Diencephalon (tissue), 1 donor: ENCODE measurements at places on chromosomes 3 and 15. TPM values are rescaled to one million over a fixed set of nuclear protein-coding genes. Genes with fewer than 3 reads are reported as not detected.

Gene CCNB2
- 11.8 TPM for total RNA-seq

Gene ZKSCAN7
- total RNA-seq: 18.2 TPM

Gene RARB
- 31.1 TPM for total RNA-seq

Gene SNTN
- total RNA-seq: 2.3 TPM

Gene ACP3
- total RNA-seq: 1.2 TPM

Gene PLSCR5
- 3.0 TPM for total RNA-seq

Gene INKA1
- total RNA-seq: 5.1 TPM

Gene RTP1
- total RNA-seq: 3.2 TPM

Gene ATP10A
- total RNA-seq: 1.8 TPM

Gene VPS13C
- 113 TPM for total RNA-seq

Gene ITPKA
- total RNA-seq: 0.69 TPM

Gene TLR9
- total RNA-seq: under 0.01 TPM

Gene BFSP2
- not detected for total RNA-seq

Gene GANC
- total RNA-seq: 12.9 TPM

Gene WDR93
- 2.1 TPM for total RNA-seq

Gene MRPL3
- total RNA-seq: 116 TPM

Gene CATSPER2
- 5.5 TPM for total RNA-seq

Gene SLC9C1
- 0.23 TPM for total RNA-seq

Gene GPR15
- not detected for total RNA-seq

Gene DZIP1L
- 14.3 TPM for total RNA-seq
